Hypothalamus (tissue), 51 donors: ENCODE measurements at places on chromosomes 7 and 10.

DNA sequence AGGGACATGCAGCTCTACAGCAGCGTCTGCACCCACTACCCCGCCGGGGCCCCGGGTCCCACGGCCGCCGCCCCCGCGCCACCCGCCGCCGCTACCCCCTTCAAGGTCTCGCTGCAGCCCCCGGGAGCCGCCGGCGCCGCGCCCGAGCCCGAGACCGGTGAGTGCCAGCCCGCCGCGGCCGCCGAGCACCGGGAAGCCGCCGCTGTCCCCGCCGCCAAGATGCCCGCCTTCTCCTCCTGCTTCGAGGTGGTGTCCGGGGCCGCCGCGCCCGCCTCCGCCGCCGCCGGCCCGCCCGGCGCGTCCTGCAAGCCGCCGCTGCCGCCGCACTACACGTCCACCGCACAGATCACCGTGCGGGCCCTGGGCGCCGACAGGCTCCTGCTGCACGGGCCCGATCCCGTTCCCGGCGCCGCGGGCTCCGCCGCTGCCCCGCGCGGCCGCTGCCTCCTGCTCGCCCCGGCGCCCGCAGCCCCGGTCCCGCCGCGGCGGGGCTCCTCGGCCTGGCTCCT lies 631 bp downstream of the OTUD1 start:
- no peak for DNase-seq

DNA sequence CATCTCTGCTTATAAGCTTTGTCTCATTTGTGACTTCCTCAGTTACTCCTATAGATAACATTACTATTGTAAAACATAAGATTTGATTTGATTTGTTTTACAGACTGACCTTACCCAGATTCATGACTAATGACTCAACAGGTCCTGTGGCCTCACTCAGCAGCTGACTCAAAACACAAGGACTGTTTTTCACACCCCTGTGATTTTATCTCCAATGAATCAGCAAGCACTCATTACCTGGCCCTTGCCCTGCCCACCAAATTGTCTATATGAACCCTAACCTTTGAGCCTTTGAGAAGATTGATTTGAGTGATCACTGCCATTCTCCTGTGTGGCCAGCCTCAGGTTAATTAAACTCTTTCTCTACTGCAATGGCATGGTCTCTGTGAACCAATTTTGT lies 1064.6 kb upstream of the LRRTM3 start:
- no peak for DNase-seq

DNA sequence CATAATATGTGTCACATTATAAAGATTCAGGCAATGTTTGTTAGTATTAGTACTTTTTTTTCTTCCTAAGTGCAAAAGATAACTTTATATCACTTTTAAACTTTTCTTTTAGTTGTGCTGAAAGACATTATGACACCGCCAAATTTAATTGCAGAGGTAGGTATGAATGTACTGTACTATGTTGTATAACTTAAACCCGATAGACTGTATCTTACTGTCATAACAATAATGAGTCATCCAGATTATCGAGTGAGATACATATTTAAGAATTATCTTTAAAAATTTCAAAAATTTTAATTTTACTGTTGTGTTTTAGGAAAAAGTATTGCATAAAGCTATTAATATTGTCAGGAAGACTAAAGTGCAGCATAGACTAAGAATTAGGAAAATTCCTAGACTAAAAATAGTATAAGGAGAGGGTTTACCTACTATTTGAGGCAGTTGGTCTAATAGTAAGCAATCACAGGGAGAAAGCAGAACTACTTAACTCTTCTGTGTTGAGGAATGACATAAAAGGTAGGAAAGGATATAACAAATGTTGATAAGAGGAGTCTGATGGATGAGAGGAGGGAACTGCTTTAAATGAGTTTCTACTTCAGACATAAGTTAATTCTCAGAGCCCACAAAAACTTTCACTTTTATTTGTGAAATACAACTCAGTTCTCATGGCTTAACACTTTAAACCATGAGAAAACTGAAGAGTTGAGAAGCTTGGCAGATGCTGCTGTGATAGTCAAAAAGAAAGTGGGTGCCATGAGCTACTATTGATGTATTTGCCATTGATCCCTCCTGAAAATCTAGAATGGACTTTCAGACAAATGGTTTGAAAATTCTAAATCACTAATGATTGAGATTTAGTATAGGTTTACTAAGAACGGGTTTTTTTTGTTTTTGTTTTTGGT lies 67.8 kb downstream of the PTEN start:
- DNase-seq: no peak

DNA sequence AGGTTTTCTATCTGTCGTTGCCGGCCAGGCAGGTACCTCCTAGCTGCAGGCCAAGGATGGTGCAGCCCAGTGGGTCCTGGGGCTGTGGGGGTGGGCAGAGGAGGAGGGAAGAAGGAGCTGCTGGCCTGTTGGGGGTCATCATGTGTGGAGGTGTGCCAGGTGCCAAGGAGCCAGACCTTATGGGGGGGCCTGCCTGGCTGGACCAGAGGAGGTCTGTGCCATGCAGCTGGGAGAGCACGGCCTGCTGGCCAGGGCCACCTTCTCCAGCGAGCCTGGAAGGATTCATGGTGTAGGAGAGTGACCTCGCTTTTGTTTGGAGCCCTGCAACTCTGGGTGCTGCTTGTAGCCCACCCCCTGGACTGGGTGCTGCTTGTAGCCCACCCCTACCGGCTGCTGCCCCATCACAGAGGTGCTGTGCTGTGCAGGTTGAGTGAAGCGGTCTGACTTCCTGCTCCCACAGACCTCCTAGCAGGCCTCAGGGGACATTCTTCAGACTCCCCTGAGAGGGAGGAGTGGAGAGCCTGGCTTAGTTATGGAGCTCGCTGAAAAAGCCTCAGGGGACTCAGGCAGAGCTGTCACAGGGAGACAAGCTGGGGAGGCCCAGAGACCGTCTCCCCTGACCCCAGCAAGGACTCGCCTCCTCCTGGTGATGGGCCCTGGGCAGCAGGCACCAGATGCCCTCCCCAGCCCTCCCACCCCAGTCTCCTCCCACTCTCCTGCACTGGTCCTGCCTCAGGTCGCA lies 67.7 kb upstream of the AQP1 start:
- DNase-seq: no peak

GRCh38 chr10:126734967-126735366 lies 64.5 kb upstream of the C10orf90 start:
- DNase-seq: no peak

DNA sequence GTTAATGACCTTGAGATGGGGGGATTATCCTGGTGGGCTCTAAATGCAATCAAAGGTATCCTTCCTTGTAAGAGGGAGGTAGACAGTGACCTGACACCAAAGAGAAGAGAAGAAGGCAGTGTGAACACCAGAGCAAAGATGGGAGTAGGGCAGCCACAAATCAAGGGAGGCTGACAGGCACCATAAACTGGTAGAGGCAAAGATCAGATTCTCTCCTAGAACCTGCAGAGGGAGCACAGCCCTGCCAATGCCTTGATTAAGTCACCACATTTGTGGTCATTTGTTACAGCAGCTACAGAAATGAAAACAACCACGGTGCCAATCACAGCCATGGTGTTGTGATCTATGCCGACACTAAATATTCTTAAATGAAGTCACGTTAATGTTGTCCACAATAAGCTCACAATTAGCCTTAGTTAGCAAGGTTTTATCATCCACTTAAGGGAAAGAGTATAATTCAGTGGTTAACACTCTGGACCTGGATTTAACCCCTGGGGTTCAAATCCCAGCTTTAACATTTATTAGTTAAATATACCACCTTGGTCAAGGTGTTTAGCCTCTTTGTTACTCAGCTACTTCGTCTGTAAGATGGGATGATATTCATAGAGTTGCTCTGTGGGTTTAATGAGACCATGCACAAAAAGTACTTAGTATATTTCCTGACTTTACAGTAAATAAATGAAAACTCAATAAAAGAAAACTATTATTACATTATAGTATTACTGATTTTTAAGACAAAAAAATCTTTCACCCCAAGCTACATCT lies 70.8 kb downstream of the SGMS1 start:
- no peak for DNase-seq

DNA sequence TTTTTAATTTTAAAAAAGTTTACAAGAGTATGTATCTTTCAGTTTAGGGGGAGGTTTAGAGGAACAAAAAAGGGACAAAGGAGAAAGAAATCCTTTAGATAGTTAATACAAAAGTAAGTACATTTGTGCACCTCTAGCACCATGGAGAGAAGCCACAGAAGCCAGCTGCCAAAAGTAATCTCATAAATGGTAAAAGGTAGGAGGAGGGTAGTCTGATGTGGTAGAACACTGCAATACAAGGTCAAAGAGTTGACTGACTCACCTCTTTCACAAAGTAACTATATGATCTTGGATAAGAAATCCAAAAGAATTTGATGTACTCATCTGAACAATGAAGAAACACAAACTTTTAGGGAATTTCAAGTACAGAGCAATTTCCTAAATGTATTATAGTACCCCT lies 68.1 kb downstream of the CNOT4 start:
- DNase-seq: no peak

DNA sequence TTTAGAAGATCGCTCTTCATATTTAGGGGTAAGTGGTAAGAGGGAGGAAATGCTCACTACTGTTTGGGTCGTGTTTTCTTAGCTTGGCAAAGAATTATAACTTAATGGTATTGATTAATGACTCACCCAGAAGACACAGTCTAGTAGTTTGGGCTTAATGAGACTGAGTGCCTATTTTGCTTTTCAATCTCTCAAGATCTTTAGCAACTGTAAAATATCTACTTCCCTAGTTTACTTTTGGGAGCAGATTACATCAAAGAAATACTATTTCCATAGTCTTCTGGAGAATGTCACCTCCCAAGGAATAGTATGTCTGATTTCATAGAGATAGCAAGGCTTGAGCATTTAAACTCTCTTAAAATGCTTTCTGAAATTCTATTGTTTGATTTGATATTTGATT lies 100.5 kb upstream of the SLC25A13 start:
- no peak for DNase-seq

DNA sequence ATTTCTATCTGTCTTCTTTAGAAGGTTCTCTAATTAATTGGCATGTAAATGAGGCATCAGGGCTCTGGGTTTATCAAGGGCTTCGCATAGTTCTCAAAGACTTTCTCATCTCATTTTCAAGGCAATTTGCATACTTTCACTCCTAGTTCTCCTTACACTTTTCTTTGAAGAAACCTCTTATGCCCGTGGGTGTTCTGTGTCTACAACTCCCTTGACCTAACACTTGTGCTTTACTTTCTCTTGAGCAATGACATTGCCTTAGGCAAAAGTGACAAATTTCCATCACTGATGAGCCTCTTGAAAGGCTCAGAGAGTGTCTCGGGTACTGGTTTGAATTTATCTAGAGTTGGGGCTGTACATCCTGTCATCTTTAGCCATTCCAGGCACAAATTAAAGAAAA lies 74.7 kb upstream of the ITPRID1 start:
- no peak for DNase-seq

DNA sequence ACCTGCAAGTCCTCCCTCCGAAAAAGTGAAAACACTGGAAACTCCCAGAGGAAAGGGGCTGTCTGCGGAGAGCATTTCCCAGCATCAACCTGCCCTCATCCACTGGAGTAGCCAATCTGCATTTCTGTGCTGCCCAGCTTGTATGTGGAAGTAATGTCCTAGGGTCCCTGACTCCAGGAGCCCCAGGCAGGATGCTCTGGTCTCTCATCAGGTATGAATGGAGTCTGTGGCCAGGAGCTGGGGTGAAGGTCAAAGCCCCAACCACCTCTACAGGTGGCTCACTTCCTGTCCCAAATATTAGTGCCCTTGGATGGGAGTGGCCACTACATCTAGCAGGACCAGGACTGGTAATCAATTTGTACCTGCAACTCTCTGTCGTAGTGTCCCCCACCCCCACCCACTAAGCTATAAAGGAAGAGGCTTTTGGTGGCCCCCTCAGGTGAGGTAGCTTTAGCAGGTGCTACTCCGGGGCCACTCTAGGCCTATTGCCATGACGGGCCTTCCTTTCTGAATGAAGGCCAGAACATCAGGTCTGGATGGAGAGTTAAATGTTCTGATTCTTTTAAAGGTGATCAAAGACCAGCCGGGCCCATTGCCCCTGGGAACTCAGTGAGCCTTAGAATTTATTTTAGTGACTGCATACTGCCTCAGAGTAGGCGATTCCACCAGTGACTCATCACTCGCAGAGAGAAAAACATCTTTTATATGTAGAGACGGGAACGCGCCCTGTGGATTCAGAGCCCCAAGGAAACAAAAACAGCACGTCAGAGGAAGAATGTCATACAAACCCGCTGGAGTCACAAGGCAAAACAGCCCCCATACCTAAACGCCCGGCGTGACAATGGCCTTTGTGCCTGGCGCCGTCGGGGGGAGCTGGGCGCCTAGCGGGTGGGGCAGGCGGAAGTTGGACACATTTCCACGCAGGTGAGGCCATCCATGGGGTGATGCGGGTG lies 13.0 kb downstream of the EN2 start:
- no peak for DNase-seq

GRCh38 chr7:140223515-140224221 lies 46.9 kb upstream of the KDM7A start:
- DNase-seq: no peak

- DNase-seq: no peak
These were observed 45.8 kb downstream of the CCNY start for GRCh38 chr10:35382096-35382495.

- DNase-seq: no peak
These were observed 34.6 kb downstream of the MALSU1 start for GRCh38 chr7:23333671-23334246.

- DNase-seq: no peak
These were observed 31.5 kb upstream of the ADCYAP1R1 start for GRCh38 chr7:31020652-31021051.

- DNase-seq: no peak
These were observed 195.5 kb upstream of the ZNF32 start for GRCh38 chr10:43844221-43844620.

- DNase-seq: no peak
These were observed 11.9 kb downstream of the TSPAN13 start for GRCh38 chr7:16765436-16765859.

GRCh38 chr7:1422512-1423263 lies 36.6 kb downstream of the MICALL2 start:
- DNase-seq: no peak

DNA sequence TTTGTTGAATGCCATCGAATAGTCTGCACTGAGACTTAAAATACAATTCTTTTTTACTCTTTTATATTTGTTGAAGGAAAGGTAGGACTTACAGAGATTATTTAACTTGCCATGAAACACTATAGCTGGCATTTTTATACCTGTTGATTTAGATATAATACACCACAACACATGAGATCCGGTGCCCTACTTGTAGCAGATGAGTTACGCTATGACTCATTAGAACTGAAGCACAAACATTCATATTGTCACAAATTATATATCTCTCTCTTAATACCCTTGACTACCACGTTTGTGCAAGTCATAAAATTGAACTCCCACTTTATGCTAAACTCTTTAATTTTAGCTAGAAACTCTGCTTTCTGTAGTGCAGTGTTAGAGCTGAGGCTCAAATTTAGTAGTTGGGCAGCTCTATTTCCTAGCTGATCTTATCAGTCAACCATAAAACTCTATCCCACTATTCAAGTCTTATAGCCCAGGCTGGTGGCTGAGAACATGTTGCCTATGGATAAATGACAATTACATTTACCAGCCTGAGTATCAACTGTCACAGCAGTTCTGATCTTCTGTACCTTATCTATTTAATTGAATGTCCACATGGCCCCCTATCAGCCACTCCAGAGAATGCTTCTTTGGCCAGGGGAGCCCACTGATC lies 137.4 kb upstream of the SEMA3D start:
- DNase-seq: no peak

- DNase-seq: no peak
These were observed 13.5 kb downstream of the CHST15 start for GRCh38 chr10:124079864-124080263.
